ENCODE measurements at places on chromosomes 7 and 10.

GRCh38 chr10:118012952-118013525 is 33.7 kb downstream of the RAB11FIP2 start:
- no peak for DNase-seq

GRCh38 chr10:69362471-69362954 is 54.2 kb downstream of the TACR2 start:
- DNase-seq, result no peak

GRCh38 chr7:14195871-14196270 is 206.4 kb upstream of the ETV1 start:
- DNase-seq, result no peak

- no peak for DNase-seq
Observed at GRCh38 chr7:151430391-151431205, 9.3 kb downstream of the CRYGN start.

DNA sequence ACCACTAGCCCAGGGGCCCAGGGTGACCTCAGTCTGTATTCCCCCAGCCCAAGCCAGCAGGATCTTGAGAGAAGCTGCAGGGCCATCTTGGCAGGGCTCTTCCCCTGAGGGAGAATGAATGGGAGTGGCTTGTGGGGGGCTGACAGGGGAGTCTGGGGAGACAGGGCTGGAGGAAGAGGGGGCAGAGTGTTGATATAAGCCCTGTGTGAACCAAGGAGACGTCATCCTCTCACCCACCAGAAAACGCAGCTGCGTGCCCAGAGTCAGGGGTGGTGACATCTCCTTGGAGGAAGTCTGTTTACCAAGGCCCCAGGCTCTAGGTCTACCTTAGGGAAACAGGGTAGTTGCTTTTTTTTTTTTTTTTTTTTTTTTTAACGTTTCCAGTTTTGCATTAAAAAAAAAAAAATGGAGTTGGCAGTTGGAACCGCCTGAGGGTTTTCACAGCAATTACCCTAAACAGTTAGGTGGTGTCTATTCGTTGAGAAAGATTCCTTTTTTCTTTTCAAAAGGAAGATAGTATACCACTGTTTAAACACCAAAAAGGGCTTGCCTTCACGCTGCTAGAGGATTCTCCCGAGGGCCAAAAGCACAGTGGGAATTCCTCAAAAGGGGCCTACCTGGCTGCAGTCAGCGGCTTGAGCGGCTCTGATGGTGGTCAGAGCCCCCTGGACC is 113.8 kb downstream of the PRPF18 start:
- DNase-seq, result peak; percentile 84

GRCh38 chr7:151860771-151861170 is 16.1 kb downstream of the PRKAG2 start:
- no peak for DNase-seq

Measured in ELF-1 (cell line).